Esophagus squamous epithelium (tissue), 5 donors: ENCODE measurements at places on chromosomes 2 and 18.

DNA sequence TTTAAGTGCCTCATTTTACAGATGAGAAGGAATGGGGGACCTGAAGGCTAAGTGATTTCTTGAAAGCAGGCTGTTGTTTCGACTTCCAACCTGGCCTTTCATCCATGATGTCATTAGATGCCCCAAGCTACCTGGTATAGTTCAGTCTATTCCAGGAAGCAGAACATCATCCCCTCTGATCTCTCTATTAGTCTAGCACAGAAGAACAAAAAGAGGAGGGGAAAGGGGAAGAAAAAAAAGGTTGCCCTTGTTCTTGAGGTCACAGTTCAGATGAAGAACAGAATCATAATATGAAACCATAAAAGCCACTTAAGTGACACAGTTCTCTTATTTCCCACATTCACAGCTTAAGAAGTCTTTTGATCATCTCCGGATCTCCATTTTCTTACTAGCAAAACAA is 386.2 kb upstream of the HNRNPA3 start:
- no peak for DNase-seq

GRCh38 chr2:119491776-119492525 is 32.3 kb downstream of the SCTR start:
- DNase-seq: no peak

DNA sequence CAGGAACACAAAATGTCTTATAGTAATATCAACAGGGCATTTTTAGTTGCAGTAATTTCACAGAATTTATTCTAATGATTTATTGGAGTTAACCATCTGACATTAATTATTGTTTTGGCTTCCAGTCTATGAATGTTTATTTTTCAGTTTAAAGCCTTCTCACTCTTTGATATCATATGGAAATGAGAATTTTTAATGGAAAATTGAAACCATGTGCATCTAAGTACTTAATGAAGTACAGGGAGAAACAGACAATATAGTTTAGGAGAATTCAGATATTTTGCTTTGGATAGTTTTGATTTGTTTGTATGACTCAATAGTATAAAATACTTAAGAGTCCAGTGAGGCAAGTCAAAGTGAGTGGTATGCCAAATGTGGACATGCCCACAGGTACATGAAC is 126.1 kb downstream of the OLA1 start:
- DNase-seq: no peak

DNA sequence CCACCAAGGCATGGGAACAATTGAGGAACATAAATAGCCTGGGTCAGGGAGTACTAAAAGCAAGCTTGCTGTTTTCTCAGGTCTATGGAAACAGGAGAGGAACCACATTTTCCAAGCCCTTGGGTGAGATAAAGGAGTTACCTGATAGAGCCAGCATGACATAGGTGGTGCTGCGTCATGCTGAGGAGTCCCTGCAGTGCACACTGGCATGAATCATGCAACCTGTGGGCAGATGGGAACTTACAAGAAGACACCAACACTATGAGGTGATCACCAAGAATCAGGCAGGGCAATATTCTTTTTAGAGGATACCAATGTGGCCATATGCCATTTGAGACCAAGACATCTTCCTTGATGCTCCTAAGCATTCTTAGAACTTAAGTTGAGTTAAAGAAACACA is 531.8 kb downstream of the ZEB2 start:
- DNase-seq: no peak

DNA sequence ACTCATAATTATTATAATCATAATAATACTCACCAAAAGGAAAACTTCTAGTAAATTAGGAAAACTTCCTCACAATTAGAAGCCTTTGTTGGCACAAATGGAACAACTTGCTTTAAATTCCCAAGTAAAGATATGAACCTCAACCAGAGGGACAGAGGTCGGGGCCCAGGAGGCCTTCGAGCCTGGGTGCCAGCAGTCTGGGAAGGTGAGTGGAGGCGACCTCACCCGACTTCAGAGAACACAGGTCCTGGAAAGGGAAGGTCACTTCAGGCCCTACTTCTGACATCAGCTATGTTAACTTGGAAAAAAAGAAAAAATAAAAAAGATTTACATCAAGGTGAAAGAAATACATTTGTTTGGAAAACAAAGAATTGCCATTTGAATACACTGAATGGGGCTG is 350.0 kb upstream of the MYT1L start:
- DNase-seq: no peak

DNA sequence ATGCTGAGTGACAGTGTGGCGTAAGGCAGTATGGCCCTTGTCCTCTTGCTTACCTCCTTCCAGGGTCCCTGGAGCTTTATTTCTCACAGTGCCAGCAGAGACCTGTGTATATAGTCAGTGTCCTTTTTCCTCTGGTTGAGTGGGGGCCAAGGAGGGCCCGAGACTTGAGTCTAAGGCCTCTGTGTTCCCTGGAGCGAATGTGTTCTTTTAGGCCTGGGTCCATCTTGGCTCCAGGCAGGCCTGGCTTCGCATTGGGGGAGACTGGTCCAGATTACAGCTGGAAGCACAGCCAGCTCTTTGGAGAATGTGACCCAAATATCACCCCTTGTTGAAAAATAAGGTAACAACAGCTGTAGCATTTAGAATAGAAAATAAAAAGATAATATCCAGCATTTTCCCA is 5.0 kb downstream of the VAMP5 start:
- no peak for DNase-seq

- no peak for DNase-seq
Observed at GRCh38 chr2:46356991-46357390, 59.8 kb downstream of the EPAS1 start.

GRCh38 chr18:39600894-39601293 is 2035.3 kb upstream of the CELF4 start:
- no peak for DNase-seq

GRCh38 chr18:37424507-37424906 is 141.1 kb downstream of the CELF4 start:
- no peak for DNase-seq

GRCh38 chr2:25642298-25642697 is 31.1 kb downstream of the DTNB start:
- DNase-seq: no peak

DNA sequence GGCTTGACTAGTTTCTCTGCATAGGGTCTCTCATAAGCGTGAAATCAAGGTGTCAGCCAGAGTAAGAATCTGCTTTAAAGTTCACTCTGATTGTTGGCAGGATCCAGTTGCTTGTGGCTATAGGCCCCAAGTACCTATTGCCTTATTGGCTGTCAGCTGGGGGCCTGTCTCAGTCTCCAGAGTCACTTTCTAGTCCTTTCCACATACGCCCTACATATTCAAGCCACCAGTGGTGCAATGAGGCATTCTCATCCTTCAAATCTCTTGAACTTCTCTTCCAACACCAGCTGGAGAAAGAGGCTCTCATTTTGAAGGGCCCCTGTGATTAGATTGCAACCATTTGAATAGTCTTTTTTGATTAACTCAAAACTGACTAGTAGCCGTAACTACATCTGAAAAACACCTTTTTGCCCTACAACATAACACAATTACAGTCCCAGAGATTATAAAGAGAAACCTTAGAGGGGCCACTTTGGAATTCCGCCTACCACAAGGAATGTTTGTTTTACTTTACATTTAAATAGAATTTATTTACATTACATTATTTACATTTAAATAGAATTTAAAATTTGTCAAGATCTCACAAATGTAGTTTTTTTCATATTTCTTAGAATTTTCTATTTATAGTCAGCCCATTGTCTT is 520.1 kb downstream of the DSC3 start:
- no peak for DNase-seq

GRCh38 chr2:206433190-206433589 is 10.1 kb upstream of the ADAM23 start:
- no peak for DNase-seq

- DNase-seq: no peak
Observed at GRCh38 chr2:176599796-176600485, 330.7 kb downstream of the MTX2 start.

DNA sequence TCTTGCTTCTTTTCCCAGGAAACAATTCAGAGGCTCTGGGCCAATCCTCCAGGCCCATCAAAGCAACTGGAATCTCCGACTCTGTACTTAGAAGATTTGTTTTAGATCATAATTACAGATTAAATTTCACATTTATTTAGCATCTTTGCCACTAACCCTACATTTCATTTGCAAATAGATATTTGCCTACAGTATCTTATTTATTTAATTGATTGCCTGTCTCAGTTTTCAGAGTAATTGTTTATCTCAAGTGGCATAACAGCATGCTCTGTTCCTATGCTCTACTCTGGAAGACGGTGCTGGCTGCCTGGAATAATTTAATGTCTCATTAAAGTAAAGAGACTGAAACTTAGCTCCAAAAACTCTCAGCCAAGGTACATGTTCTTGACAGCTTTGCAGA is 213.4 kb downstream of the HNMT start:
- DNase-seq: no peak
